ENCODE measurements at places on chromosomes 4 and X.

- DNase-seq = no peak
Measured at GRCh38 chrX:78213331-78213730, 73.9 kb upstream of the TAF9B start.

DNA sequence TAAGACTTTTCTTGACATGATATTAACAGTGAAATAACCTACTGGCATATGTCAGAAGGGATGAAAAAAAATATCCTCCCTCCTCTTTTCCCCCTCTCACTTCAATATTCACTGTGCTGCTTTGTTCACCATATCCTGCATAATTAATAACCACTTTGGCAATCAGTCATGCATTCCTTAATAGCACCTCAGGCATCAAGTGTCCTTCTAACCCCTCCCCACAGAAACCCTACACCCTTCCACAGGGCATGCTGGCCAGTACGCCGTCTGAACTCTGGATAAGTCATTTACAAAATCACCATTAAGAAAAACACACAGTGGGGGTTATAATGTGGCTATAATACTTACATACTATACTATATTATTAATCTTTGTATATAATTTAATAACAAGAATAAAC is 165.9 kb downstream of the PDGFC start:
- no peak for DNase-seq

- DNase-seq = no peak
Measured at GRCh38 chr4:142150483-142150882, 514.1 kb downstream of the IL15 start.

DNA sequence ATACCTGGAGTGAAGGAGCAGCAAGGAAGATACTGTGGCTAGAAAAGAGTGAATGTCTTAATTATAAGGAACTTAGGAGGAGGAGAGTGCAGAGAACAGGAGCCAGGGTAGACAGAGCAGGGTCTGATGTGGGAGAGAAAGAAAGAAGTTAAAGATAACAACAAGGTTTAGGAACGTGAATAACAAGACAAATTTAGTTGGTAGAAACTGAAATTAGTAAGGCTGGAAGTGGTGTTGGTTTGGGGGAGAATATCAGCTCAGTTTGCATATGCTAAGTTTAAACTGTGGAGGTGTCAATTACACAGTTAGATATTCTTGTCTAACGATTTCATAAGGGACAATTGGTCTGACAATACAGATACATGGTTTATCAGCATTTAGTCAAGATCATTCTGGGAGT is 1123.7 kb upstream of the PABPC4L start:
- DNase-seq = no peak

- DNase-seq = no peak
Measured at GRCh38 chr4:177161781-177162180, 147.9 kb upstream of the NEIL3 start.

- DNase-seq = no peak
Measured at GRCh38 chr4:48546336-48546735, 56.3 kb downstream of the ZAR1 start.

- no peak for DNase-seq
Measured at GRCh38 chr4:71648448-71648847, 135.4 kb downstream of the GC start.

DNA sequence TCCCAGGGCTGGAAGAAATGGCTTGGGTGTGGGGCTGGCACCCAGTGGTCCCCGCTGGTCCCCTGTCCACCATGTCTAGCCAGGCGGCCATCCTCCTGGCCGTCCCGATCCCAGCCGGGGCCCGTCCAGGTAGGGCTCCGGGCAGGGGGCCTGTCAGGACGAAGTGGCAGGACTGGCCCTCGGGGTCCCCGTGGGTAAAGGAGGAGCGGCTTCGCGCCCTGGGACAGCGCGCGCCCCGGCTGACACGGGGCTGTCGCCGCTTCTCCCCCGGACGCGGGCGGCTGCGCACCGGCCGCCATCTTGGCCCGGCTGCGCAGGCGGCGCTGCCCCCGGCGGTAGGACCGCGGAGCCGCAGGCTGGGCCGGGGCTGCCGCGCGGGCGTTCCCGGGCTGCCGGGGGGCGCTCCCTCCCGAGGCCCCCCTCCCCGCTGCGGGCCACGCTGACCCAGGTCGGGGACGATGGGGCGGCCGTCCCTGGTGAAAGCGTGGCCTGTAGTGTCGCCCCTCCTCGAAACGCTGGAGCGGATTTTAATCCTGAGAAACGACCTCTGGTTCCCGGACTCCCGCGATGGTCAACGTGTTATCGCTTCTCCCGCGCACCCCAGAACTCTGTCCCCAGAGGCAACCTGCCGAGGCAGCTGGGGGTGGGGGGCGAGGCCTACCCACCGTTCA is 60.4 kb upstream of the BCOR start:
- no peak for DNase-seq

GRCh38 chr4:111954550-111954949 is 190.7 kb upstream of the FAM241A start:
- no peak for DNase-seq

Data from NCI-H187 (cell line).